ENCODE measurements at places on chromosomes 3 and 15.

DNA sequence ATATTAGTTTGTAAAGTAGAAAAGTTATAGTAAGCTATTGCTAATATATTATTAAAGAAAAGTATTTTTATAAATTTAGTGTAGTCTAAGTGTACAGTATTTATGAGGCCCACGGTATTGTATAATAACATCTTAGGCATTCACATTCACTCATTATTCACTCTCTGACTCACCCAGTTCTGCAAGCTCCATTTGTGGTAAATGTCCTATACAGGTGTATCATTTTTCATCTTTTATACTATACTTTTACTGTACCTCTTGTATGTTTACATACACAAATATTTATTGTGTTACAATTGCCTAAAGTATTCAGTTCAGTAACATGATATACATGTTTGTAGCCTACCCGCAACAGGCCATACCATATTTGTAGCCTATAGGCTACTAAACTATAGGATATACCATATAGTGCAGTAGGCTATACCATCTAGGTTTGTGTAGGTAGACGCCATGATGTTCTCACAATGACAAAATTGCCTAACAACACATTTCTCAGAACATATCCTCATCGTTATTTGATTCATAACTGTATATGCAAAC, 246.8 kb upstream of the ALCAM start:
- no peak for DNase-seq

- DNase-seq, result no peak
Measured at GRCh38 chr3:101828691-101829436, 20.4 kb upstream of the NFKBIZ start.

DNA sequence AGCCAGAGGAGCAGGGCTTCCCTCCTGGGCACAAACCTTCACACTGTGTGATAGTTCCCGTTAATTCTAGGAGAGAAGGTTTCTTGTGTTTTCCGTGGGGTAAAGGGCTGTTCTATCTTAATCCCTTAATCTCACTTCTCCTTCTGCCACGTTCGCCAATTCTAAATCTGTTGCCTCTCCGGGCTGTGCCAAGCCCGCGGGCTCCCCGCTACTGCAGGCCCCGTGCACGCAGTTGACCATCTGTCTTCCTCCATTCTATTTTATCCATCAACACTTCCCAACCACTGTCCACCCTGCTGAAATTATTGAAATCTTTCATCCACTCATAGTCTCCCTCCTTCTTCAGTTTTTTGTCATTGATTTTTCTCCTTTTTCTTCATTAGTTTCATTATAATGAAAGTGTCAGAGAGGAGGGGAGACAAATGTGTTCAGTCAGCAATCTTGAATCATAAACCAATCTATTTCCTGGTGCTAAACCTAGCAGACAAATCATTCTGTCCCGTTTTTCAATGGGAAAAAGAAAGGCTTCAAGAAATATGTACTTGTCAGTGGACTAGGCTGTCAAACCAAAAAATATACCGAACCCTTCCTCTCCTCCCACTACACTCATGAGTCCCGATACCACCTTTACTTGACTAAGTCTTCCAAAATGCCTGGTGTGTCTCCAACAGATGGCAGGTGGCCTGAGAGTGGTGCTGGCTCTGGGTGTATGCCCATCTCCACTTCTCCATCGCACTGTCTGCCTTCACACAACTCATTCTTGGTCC, 39.6 kb downstream of the SLCO2A1 start:
- no peak for DNase-seq

DNA sequence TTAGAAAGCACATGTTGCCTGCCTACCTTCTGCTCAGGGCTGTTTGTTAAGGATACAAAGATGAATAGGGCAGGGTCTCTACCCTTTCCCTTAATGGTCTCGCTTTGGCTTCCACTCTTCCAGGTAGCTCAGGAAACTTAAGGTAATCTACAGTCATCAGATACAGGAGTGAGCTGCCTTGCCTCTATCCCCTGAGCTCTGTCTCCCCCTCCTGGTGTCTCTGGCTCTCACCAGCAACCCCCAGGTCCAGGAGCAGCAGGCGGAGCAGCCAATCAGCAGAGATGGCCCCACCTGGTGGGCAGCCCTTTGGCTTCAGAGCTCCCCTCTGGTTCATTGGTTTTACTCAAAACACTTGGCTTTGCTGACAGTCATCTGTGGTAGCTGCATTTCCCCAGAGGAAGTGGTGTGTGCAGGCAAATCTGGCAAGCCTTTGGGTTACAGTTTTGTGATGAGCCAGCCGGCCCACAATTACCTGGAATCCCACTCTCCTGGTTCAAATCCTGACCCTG, 8.5 kb upstream of the CX3CR1 start:
- peak; percentile 57 for DNase-seq

GRCh38 chr3:66303491-66303901, 82.7 kb downstream of the SLC25A26 start:
- no peak for DNase-seq

DNA sequence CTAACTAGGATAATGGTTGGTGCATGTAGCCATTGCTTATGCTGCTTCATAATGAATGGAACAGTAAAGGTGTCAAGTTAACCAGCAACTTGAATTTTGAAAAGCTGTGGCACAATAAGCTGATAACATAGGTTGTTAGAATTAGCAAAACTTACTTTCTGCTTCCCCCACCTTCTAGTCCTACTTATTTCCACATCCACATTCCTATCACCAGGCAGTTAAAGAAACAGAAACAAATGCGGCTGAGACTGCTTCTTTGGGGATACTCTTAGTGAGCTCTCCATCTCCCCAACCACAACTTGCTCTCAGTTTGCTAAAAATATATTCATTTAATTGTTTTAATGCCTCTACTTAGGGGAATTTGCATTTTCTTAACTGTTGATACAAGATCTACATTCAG, 215.1 kb downstream of the TIGIT start:
- no peak for DNase-seq

DNA sequence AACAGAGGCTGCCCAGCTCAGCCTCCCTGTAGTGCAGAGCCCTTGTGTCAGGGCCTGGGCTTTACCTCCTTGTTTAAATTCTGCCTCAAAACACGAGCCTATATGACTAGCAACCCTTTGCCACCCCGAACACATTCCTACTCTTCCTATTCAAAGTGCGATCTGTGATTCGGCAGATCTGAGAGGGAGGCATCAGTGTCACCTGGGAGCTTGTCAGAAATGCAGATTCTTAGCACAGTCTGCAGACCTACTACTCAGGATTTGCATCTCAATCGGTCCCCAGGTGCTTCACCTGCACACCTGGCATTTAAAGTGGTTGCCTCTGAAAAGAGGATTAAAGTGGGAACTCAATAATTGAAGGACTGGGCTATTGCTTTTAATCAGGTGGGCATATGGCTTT, 273.2 kb upstream of the TOPAZ1 start:
- DNase-seq, result peak; percentile 6

GRCh38 chr3:4838621-4839022, 140.6 kb upstream of the BHLHE40 start:
- no peak for DNase-seq

DNA sequence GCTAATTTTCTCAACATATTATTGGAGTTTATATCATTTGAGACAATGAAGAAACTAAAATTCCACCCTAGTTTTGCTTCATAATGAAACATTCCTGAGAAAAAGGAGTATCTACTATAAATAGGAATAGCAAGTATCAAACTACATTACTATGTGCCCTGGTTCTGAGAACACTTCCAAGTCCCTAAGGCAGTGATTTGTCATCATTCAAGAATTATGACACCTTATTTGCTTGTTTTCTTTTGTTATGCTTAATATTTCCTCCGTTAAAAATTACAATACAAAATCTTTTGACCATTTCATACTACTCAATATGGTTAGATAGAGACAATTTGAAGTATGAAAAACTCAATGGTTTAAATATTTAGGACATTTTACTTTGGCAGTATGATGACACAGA, 707.8 kb upstream of the GOLIM4 start:
- DNase-seq, result no peak

DNA sequence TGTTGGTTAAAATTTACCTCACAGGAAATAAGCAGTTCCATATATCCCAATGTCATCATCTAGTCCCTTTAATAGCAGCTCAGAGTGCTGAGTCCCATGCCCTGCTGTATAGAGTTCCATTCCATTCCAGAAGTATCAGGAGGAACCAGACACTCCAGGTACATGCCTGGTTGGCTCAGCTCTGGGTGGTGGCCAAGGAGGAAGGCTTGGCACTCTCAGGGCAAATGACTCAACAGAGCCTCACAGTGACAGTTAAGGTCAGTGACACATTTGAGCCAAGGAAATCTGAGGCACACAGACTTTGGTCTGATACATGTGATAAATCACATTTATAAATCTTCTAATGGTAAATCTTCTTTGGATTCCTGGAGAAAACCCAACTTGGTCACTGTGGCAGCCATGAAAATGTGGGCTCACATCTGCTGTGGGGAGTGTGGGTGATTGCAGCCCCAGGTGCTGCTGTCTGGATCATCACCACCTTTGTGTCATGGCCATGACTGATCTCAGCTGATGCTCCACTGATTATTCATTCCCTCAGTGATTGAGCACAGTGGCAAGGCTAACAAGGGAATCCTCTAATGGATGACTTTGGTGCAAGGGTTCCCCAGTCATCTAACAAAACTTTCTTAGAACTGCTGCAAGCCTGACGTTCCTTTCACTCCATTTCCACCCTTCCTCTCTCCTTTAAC, 9.3 kb downstream of the HHLA2 start:
- no peak for DNase-seq

DNA sequence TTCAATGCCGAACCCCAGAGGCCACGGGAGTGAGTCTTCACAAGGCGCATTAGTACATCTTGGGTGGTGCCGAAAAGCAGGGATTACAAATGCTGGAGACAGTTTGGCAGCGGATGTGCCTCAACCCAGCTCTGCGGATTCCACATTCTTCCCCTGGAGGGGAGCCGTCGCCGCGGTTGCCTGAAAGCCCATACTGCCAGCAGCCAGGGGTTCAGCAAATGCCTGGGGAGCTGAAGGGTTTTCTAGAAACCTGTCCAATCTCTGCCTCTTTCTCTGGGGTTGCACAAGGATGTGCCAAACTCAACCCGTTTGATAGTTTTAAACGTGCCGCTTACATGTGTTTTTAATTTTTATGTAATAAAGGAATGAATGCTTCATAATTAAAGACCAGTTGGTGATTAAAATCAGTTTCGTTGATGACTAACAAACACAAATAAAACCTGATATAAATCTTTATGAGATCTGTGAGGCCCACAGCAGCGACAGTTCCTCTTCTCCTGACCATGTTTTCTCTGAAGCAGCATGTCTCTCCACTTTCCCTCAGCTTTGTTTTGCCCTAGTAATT, 74.6 kb upstream of the LEKR1 start:
- no peak for DNase-seq

DNA sequence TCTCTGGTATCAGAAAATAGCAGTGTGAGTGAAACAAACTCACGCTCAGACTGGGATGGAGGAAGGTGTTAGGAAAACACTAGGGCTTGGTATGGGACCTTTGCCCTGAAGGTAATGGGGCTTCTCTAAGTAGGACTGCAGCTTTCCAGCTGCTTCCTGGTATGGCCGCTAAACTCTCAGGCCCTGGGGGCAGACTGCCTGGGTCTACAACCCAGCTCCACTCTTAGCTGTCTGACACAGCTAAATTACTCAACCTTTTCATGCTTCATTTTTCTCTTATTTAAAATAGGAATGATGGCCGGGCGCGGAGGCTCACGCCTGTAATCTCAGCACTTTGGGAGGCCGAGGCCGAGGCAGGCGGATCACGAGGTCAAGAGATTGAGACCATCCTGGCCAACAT, 5.2 kb upstream of the YEATS2 start:
- no peak for DNase-seq

DNA sequence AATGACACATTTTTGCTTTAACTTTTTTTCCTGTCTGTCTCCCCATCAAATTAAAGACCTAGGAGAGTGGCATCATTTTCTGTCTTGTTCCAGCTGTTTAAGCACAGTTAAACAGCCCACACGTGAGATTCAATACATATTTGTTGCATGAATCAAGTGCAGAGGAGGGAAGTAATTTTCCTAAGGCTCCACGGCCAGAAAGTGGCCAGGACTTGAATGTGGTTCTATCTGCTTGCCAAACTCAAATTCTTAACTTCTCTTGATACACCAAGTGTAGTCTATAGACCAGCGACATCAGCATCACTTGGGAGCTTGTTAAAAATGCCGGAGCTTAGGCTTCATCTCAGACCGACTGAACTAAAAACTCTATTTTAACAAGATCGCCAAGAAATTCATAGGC, 724.8 kb upstream of the CFAP20DC start:
- DNase-seq, result no peak

GRCh38 chr15:43919540-43920253, 92.9 kb downstream of the WDR76 start:
- DNase-seq, result no peak

- no peak for DNase-seq
Measured at GRCh38 chr3:13254028-13254951, 165.8 kb downstream of the NUP210 start.

DNA sequence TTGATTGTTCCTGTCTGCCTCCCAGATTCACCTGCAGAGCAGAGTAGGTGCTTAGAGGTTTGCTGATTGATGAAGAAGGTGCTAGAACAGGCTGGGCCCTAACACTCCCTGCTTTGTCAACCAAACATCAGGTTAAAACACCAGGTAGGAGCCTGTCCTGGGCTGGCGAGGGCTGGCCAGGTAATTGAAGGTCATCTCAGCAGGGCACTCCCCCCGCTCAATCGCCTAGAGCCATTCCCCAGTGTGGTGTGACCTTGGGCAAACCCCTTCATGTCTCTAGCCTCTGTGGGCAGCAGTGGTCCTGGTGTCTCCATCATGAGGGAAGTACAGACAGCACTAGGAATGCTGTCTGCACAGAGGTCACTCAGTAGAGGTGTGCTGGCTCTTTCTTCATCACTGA, 88.3 kb downstream of the KLF15 start:
- no peak for DNase-seq

DNA sequence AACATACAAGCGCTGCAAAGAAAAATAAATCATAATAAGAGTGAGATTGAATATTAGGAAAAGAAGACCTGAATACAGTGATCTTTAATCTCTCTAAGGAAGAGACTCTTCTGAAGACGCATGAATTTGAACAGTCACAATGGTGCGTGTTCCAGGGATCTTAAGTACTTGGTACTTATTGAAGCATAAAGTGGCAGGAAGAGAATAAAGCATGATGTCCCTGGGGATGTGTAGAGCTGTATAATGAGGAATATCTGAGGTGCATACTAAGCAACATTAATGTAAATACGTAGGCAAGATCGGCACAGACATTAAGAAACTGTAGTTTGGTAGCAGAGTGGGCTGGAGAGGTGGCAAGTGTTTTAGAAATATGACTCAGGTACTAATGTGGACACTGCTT, 246.2 kb upstream of the MCTP2 start:
- no peak for DNase-seq

DNA sequence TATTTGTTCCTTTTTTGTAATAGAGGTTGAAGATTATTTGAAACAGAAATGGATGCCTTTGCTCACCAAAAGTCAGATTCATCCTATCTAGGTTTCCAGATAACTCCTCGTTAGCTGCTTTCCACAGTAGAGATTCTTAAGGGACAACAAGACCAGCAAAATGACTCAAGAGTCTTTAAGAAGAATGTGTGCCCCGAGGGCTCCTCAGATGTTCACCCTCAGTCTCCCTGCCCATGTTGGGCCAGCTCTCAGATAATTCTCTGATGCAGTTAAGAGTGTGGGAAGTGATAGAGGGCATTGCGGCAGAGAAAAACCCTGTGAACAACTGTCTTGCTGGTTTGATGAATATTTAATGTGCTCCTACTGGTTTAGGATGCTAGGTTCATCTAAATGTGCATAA, 251.1 kb downstream of the PTPRG start:
- no peak for DNase-seq

Data from NCI-H774 (cell line).